ENCODE measurements at places on chromosomes 7 and 10.

- no peak for DNase-seq
Measured at GRCh38 chr10:97319671-97320479, 804 bp downstream of the FRAT1 start.

- no peak for DNase-seq
Measured at GRCh38 chr10:59432207-59432900, 70.0 kb upstream of the FAM13C start.

- no peak for DNase-seq
Measured at GRCh38 chr7:2640846-2641316, 9.1 kb downstream of the TTYH3 start.

DNA sequence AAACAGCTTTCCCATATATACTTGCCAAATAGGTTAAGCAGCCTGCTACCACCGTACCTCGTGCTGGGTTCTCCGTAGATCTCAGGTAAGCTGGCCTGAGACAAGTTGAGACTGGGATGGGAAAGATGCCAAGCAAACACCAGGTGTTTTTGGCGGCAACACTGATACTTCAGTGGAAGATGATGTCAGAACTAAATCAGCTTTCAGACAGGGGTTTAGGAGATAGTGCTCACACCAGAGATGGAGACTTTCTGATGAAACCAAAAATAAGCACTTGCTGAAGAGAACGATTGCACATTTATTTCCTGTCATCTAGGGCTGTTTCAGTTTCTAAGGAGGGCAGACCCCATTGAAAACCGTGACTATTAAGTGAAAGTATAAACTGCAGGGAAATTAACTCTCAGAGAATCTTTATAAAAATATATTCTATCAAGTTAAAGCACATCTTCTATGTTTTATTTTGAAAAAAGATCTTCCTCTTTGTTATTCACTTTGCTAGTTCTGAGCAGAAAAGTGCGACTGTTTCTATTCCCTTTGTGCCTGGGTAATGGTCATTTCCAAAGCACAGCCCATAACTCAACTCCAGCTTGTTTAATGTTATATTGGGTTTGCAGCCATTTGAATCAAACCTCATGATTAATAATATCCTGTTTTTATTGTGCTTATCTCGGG is 149.9 kb downstream of the CPED1 start:
- DNase-seq: no peak

DNA sequence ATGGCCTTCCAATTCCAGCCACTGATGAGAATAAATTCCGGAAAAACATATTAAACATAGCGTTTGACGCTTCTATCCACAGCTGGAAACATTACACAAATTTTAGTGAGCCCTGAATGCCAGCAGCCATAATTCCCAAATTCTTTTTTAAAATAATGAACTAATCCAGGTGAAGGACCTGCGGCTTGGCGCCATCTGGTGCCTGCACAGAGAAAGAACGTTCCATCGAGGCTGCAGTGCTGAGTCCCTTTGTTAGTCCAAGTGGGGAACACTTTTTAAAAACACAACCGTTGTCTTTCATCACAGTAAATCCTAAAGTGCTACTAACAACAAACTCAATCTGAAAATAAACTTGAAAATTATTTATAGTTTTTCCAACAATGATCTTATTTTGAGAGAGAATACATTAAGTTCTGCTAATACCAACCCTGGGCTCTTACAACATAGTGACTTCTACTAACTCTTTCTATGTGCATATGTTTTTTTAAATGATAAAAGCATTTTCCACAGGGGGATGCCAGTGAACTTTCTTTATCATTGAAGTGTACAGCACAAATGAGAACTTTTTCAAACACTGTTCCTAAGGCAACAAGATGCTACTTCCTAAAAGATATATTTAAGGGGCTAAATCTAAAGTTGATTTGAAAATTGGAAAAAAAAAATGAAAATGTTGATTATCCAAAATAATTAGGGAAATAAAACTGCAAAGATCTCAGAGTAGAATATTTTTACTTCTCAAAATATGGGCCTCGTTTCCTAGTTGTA is 166.9 kb upstream of the RNF32 start:
- no peak for DNase-seq

DNA sequence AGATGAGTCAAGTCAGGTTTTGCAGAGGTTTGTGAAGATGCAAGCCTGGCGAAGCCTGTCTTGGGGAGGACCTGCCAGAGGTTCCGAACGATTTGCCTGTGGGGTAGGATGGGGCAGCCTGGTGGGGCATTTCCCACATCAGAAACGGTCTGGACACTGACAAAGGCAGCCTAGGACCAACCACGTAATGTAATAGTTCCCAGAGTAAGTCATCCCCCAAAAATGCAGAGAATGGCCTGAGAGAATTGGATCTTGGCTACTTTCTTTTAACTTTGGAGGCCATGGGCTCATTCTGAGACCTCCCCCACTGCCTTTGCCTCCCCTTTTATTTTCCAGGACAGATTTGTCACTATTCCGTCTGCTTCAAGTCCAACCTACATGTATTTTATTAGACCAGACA is 168.9 kb upstream of the SH2B2 start:
- no peak for DNase-seq

DNA sequence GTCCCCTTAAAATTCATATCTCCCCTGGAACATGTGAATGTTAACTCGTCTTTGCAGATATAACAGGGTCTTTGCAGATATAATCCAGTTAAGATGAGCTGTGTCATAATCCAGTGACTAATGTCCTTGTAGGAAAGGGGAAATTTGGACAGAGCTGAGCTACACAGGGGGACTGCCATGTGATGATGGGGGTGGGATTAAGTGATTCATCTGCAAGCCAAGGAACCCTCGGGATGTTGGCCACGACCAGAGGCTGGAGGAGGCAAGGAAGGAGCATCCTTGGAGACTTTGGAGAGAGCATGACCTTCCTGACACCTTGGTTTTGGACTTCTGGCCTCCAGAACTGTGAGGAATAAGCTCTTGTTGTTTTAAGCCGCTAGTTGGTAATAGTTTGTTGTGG is 153.9 kb upstream of the PCBD1 start:
- DNase-seq: no peak

All from SIG-M5 (cell line).